Spinal cord (tissue), 10 donors: ENCODE measurements at places on chromosomes 7 and 10.
A peak's percentile ranks its signal among the peaks of the same experiment; 100 is the strongest.

DNA sequence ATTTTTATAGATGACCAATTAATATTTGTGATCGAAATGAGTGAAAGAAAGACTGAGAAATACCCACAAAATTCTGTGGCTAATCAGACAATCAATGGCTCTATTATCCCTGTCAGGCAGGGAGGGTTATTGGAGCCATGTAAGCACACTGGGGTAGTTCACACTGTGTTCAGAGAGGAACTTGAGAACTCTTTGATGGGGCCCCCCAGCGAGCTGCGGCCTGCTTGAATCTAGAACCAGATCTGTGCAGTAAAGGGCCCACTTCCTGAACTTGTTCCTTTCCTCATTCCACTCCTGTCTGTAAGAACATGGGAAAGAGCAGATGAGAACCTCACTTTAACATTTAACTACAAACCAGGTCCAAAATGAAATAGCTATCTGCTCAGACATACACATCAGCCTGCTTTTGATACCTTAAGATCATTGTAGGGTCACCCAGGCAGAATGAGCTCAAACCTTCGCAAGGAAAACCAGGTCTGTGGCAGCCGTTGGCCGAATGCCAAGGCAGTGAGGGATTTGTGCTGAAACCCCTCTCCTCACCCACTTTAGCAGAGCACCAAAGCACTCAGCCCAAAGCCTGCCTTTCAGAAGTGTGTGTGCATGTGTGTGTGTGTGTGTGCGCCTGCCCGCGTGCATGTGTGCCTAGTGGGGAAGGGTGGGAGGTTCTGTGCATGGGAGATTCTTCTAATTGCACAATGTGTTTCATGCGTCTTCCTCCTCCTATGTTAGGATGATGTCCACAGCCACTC lies 365.6 kb upstream of the MGMT start:
- peak; percentile 55 for DNase-seq

- peak; percentile 56 for DNase-seq
These were observed 66.6 kb downstream of the CUBN start for GRCh38 chr10:17062955-17063484.

GRCh38 chr10:107616463-107617410 lies 452.2 kb upstream of the SORCS1 start:
- DNase-seq: no peak

- no peak for DNase-seq
These were observed 428.5 kb downstream of the GALNT17 start for GRCh38 chr7:71560354-71560995.

- no peak for DNase-seq
These were observed 6.3 kb downstream of the MYO1G start for GRCh38 chr7:44972562-44972961.

DNA sequence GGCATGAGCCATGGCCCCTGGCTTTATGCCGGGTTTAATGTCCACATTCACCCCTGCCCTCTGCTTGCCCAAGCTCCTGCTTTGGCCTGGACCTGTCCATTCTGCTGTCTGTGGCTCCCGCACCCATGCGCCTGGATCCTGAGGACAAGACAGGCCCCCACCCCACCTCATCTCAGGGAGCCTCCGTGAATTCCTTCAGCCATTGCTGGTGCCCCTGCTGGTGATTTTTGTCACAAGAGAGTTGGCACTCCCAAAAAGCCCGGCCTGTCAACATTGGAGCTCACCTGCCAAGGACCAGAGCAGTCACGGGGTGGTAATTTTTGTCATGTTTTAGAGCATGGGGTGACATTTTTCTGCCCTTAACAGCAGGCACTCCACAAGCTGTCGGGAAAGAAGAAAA lies 127.5 kb upstream of the PLXNA4 start:
- no peak for DNase-seq

- DNase-seq: no peak
These were observed 237.3 kb downstream of the SEMA3A start for GRCh38 chr7:83957333-83957732.

DNA sequence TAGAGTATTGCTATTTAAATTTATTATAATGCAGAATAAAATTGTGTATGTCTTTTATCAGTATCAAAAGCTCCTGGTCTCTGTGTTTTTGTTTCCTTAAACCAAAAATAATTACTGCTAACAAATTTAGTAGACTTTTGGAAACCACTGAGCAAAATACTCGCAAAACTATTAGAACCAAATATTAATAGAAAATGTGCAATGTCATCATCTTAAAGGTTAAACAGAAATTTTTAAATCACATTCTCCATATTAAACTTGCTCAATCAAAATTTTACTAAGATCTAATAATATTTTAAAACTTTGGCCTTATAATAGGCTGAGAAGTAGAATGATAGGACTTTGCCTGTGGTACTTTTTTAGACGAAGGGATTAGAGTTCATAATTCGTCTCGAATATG lies 48.4 kb downstream of the AASS start:
- DNase-seq: no peak

GRCh38 chr10:90224791-90225566 lies 523.6 kb downstream of the KIF20B start:
- no peak for DNase-seq
